ENCODE measurements at places on chromosomes 7 and 10. TPM values are rescaled to one million over a fixed set of nuclear protein-coding genes. Genes with fewer than 3 reads are reported as not detected.

The C7orf57 gene
- 2.0 TPM for total RNA-seq

The MAT1A gene
- total RNA-seq: not detected

The SPDYE2 gene
- not detected for total RNA-seq

The PILRA gene
- 0.30 TPM for total RNA-seq

The CYP2C19 gene
- total RNA-seq: not detected

The GALNT17 gene
- not detected for total RNA-seq

The PTF1A gene
- not detected for total RNA-seq

Measured in activated CD8-positive, alpha-beta memory T cell treated with anti-CD3 and anti-CD28 coated beads for 36 hours (primary cell).